ENCODE measurements at places on chromosomes 11 and 22. TPM values are rescaled to one million over a fixed set of nuclear protein-coding genes. Genes with fewer than 3 reads are reported as not detected.

The DMC1 gene
- total RNA-seq, result 19.8 TPM

- DNase-seq, result no peak
Measured at GRCh38 chr22:34017205-34017604, 96.9 kb upstream of the LARGE1 start.

GRCh38 chr11:70020336-70021214, 57.5 kb upstream of the ANO1 start:
- no peak for DNase-seq

- DNase-seq, result no peak
Measured at GRCh38 chr11:2656859-2657258, 42.9 kb downstream of the KCNQ1OT1 start.

- DNase-seq, result no peak
Measured at GRCh38 chr11:121459413-121460017, 6.7 kb upstream of the SORL1-AS1 start.

DNA sequence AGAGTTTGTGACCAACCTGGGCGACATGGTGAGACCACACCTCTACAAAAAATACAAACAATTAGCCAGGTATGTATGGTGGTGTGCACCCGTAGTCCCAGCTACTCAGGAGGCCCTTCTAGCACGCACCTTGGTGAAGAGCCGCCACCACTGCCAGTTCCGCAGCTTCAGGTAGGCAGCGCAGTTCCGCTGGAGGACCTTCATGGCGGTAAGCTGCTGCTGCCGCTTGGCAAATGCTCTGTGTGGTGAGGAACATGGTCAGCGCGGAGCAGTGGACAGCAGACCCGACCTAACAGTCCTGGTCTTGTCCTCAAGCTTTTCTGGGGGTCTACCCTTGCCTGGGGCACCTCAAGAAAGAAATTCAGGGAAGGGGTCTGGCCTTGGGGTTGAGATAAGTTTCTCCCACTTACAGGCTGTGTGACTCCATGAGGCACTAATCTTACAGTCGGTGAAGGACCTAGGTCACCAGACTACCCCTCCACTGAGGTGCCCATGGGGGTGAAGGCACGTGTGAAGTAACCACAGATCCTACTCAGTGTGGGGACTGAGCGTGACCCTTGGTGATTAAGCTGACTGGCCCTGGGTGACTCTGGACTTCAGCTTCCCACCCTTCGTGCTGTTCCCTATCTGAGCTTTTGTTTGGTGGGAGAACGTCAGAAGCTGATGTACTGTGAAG, 49.6 kb downstream of the APOL1 start:
- DNase-seq, result no peak

All from Caki2 (cell line).